ENCODE measurements at places on chromosomes 6 and 20.

- DNase-seq, result no peak
These were observed 210.0 kb upstream of the SOX4 start for GRCh38 chr6:21383450-21384085.

DNA sequence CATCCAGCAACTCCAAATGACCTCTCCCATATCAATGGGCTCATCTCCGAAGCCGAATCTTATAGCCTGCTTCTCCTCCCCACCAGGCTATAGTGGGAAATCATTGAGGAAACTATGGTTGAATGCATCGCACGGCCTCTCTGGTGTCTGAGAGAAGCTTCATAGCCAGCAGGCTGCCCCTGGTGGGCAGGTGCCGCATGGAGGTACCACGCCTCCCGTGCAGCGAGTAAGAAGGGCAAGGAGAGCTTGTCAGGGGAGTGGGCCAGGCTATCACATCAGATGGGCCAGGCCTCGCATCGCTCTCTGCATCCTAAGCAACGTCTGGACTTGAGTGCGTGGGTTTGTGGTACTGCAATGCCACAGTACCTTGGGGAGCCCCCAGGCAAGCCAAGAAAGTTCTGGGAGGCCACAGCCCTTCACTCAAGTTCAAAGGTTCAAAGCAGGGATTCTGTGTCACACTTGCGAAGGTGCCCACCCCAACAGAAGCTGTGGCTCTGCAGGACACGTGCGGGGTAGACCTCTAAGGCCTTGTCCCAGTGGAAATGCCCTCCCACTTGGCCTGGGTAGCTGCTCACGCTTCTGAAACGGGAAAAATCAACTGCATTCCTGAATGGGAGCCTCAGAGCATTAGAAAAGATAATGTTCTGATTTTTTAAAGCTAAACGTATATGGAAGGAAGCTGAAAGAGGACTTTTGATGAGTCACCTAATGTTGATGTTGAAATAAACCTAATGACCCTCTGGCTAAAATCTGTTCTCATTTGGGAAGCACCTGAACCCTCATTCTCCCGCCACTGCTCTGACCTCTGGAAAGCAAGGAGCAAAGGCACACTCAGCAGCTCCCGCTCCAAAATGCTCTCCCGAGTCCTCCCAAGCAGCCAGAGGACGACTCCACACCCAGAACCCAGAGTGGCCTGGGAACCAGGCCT lies 8.4 kb upstream of the IRF4 start:
- DNase-seq, result no peak

- no peak for DNase-seq
These were observed 73.3 kb downstream of the HUS1B start for GRCh38 chr6:583635-584034.

DNA sequence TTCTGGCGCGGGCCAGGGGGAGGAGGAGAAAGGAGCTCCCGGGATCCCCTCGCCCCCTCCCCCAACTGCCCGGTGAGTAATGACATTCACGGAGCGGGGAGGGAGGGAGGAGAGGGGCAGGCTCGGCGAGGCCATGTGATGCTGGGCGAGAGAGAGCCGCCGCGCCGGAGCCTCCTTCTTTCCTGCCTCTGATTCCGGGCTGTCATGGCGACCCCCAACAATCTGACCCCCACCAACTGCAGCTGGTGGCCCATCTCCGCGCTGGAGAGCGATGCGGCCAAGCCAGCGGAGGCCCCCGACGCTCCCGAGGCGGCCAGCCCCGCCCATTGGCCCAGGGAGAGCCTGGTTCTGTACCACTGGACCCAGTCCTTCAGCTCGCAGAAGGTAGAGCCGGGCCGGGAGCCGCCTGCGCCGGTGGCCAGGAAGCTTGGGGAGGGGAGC lies at the start of gene GDAP1L1:
Gene GDAP1L1, plus strand, starts transcription at position 178 of the 441 bp plus-strand sequence. Its CDS starts 27 bp downstream, at position 205.
- DNase-seq, result no peak

- no peak for DNase-seq
These were observed 32.3 kb upstream of the RREB1 start for GRCh38 chr6:7075341-7076000.

DNA sequence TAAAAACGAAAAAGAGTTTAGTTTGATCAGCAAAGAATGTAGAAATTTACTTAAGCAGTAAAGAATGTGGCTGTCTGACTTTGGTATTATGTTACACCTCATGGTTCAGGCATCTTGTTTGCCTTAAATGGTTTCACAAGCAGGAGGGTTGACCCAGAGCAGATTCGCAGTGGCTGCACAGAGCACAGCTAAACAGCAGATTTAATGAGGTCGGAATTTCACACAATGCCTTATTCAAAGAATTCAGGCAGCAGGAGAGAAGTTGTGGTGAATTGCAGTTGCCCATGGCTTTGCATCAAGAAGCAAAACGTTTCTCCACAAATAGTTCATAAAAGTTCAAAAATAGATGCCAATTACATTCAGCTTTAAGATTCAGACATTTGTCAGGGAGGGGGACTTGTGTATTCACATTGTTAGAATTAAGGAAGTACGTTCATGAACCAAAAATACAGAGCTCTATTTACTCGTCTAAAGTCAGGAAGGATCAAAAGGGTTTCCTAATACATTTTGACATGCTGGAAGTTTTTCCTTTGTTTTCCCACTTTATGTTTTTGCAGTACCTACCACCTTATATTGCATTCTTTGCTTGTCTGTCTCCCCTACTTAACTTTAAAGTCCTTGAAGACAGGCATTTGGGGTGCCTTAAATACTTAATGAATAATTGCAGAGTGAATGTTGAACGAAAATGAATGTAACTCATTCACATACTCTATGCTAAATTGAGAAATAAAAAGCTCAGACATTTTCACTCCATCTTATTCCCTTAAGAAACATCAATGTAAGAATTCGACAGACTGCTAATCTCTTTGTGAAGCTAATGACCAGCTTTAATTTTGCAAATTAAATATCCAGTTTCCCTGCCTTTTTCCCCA lies 1163.6 kb upstream of the CITED2 start:
- no peak for DNase-seq

DNA sequence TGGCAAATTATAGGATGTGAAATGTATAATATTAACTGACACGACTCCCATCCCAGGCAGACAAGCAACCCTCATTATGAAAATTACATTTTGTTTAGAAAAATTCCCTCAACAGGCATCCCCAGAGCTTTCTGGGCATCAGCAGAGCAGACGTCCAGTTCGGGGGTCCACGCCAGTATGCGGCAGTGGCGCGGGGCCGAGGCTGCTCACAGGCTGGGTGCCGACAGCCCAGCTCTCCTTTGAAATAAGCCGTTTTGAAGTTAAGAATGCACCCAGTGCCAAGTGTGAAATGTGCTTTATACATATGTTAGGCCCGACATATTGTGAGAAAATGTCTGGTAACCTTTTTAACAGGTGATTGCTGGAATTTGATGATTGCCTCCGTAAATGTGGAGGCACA lies 50.4 kb downstream of the RPP40 start:
- no peak for DNase-seq

DNA sequence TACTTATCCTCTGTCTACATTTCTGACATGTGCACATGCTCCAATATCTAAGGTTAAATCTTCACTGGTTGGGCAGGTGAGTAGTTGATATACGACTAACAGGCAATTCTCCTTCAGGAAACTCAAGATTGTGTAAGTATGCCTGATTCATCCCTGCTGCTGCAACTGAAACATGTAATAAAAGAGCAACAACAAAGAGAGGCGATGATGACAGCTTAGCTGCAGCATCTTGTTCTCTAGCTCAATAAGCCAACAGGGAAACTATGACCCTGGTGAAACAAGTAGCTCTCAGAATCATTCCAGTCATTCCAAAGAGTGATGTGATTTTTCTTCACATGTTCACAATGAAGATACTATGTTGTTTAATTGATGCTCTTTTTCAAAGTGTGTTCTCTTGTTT lies 74.4 kb downstream of the ELOVL4 start:
- DNase-seq, result no peak

DNA sequence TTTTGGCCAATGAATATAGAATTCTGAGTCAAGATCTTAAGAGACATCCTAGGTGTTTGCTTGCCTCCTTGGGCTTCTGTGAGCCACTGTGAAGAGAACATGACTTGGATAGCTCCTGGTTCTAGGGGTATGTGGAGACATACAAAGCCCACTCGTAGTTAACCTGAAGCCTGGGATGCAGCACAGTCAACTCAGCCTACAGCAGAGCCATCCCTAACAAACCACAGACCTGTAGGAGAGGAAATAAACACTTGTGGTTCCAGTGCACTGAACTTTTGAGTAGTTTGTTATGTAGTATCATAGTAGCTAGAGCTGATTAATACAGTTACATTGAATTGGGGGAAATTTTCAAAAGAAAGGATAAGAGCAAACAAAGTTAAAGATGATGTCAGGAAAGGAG lies 474.4 kb upstream of the HSF2 start:
- DNase-seq, result no peak

DNA sequence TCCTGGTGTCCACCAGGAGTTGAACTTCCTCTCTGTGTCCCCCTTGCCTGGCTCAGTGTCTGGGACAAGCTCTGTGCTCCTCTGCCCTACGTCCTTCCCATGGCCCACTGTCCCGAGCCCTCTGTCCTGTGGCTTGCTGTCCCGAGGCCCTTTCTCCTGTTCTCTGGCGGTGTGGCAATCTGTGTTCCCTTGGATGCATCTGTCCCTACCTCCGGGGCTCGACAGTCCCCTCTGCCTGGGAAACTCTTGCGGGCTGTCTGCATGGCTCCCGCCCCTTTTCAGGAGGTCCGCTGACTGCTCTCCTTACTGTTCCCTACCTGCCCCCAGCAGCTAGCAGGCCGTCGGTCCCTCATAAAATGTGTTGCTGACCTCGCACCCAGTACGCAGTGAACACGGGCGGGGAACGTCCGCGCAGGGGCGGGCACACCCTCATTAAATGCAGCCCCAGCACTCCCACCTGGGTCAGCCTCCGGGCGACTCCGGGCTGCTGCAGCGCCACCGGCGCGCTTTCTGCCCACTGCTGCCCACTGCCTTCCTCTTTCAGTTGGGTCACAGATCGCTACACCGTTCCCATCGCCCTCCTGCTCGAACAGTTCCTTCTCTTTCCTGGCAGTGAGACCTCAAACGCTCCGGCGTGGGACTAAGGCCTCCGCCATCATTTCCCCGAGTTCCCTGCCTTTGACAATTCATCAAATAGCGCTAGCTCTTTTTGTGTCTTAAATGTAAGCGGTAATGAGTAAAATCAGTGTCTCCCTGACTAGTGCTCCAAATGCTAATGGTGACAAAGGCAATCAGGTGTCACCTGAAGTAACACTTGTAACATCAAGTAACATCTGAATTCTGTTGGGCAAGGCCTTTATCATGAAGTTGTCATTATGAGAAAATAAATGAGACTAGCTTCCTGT lies 60.5 kb downstream of the RSPH3 start:
- no peak for DNase-seq

Measured in stimulated activated CD4-positive, alpha-beta T cell treated with anti-CD3 and anti-CD28 coated beads, Interleukin-12 subunit alpha, Interleukin-12 subunit beta, amount 100 ng/mL, for 24 hours (primary cell).